Epithelial cell of prostate (primary cell): ENCODE measurements at places on chromosomes 16 and 17.
A peak's percentile ranks its signal among the peaks of the same experiment; 100 is the strongest.

DNA sequence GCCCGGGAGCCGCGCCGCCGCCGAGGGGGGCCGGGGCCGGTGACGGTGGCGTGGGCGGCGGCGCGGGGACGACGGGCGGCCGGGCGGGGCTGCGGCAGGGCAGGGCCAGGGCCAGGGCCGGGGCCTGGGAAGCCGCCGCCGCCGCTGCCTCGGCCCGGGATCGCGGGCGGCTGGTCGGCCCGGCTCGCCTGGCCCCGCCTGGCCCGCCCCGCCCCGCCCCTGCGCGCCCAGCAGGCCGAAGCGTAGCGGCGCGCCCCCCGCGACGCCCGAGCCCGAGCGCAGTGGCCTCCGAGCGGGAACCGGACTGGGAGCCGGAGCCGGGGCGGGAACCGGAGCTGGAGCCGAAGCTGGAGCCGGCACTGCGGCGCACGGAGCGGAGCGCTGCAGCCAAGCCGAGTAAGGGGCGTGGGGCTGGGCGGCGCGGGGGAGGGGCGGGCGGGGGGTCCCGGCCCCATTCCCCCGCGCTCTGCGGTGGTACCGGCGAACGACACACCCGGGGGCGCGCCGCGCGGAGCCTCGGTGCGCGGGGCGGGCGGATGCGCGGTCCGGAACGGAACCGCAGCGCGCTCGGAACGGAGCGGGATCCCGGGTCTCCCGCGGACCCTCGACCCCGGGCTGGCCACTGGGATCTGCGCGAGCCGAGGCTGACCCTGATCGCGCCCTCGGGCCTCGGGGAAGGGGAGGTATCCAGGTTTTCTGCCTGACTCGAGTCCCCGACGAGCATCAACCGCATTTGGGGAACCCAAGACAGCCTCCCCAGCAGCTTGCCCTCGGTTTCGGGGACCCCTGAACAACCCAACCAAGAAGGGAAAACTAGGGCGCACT lies at the start of gene BEAN1:
BEAN1 (plus strand) TSS at position 260 of the 825 bp plus-strand sequence. CDS start 10,382 bp downstream, outside the sequence.
- DNase-seq: no peak

- peak; percentile 49 for DNase-seq
Observed at GRCh38 chr17:8580952-8581658, 49.4 kb downstream of the MYH10 start.

DNA sequence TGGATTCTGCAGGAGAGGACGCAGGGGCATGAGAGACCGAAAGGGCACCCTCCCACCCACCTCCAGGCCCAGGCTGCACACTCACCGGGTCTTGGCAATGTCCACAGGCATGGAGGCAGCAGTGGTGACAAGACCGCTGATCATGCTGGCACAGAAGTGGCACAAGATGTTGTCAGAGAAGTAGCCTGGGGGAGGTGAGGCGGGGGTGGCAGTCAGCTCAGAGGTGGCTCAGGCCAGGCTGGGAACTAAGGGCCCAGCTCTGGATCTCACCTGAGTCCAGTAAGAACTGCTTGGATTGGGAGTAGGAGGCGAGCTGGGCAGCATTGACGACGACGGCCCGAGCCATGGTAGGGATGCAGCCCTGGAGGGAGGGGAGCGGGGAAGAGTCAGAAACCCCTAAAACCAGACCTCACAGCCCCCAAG lies 1.8 kb downstream of the SLC25A11 start:
- no peak for DNase-seq

DNA sequence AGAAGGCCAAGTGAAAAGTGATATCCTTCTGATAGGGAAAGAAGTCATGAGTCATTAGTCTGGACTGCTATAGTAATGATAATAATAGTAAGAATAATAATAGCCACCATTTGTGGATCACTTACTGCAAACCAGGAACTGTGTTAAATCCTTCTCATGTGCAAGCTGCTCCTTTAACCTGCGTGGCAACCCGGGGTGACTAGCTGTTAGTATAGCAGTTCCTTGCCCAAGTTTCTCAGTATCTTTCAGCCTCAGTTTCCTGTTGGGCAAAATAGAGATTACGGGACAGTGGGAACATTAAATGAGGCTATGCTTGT lies 129.5 kb downstream of the CDH13 start:
- DNase-seq: no peak

- no peak for DNase-seq
Observed at GRCh38 chr17:1197781-1198490, 18.2 kb upstream of the ABR start.

DNA sequence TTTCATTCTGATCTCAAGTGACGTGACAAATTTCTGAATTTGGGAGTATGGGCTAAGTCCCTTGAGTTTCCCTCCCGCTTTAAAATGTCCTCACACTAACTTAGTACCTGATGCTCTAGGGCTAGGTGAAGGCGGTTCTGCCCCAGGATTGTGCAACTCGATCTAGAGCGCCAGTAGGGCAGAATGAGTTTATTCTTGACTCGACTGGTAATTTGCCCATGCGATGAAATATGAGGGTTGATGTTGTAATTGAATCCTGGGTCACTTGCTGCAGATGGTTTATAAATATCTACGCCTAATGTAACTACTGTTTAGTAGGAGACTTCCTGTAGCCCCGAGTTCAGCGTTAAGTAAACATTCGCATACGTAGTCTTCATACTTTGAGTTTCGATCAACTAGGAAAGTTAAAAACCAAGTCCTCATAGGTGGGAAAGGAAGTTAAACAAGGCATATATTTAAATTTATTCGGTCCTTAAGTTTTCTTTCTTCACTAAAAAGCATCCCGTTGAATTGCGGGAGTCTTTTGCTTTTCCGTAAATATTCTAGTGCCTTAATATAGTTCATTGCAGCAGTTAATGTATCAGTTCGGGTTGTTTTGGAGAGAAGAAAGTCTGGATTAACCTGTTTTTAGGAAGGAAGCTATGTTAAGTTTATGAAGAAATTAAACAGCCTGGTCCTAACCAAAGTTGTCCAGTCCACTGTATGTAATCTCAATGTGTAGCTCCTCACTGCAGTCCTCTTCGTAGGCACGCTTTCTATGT lies 1.6 kb downstream of the CTCF start:
- DNase-seq: no peak

GRCh38 chr17:58829172-58829637 lies 73.6 kb downstream of the PPM1E start:
- DNase-seq: no peak

- DNase-seq: no peak
Observed at GRCh38 chr17:73285603-73285908, 23.9 kb upstream of the CPSF4L start.

GRCh38 chr17:77489239-77489892 lies 348.6 kb downstream of the SEC14L1 start:
- DNase-seq: no peak

- DNase-seq: no peak
Observed at GRCh38 chr17:55407641-55408566, 13.7 kb downstream of the MMD start.

DNA sequence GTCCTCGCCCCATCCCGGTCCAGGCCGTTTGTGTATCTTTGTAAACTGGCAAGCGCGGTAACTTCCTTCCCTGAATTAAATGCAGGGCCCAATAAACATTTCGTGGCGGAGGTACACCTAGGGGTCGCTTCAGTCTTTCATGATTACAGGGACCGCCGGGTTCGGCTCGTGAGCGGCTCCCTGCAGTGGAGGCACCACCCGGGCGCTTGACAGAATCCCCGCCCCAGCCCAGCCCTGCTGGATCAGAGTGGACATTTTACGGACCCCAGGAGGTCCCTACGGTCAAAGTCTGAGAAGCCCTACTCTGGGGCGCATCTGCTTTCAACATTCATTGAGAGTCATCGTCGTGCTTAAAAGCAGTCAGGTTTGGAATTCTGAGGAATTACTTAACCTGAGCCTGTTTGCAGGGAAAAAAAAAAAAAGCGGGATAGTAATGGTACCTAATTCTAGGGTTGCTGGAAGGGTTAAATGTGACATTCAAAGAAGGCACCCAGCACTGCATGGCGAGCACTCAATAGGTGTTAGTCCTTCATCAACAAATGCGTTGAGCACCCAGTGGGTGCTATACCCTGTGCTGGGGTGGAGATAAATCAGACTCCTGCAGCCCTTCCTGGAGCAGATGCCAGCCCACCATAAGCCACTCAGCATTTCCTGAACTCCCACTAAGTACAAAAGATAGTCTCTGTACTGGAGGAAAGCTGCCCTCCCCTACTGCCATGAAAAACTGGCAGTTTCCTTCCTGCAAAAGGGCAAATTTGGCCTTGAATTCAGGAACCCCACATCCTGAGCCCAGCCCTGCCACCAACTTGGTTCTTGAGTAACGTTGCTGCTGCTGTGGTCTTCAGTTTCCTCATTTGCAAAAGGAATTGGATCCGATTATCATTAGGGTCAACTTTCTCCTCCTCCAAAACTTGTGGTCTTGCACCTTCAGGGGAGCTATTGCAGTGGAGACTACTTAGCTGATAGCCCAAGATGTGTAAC lies 658 bp upstream of the DUSP3 start:
- DNase-seq: no peak

- DNase-seq: no peak
Observed at GRCh38 chr16:66952430-66953110, 8.5 kb upstream of the CES3 start.

- DNase-seq: no peak
Observed at GRCh38 chr17:57135789-57136291, 50.8 kb downstream of the AKAP1 start.

- no peak for DNase-seq
Observed at GRCh38 chr16:64356267-64356666, 765.6 kb downstream of the CDH11 start.

GRCh38 chr17:32625971-32626370 lies 139.2 kb downstream of the CDK5R1 start:
- no peak for DNase-seq

DNA sequence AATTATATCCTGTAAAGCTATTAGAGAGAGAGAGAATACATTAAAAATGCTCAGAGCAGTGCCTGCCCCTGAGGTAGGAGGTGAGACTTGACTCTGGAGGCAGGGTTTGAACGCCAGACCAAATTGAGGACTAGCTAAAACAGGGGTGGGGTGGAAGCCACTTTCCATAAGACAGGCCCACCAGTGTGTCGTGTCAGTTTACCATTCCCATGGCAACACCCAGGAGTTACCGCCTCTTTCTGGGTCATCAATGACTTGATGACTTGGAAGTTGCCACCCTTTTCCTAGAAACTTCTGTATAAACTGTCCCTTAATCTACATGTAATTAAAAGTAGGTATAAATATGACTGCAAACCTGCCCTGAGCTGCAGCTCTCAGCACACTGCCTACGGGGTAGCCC lies 32.0 kb upstream of the ABCC12 start:
- DNase-seq: no peak

DNA sequence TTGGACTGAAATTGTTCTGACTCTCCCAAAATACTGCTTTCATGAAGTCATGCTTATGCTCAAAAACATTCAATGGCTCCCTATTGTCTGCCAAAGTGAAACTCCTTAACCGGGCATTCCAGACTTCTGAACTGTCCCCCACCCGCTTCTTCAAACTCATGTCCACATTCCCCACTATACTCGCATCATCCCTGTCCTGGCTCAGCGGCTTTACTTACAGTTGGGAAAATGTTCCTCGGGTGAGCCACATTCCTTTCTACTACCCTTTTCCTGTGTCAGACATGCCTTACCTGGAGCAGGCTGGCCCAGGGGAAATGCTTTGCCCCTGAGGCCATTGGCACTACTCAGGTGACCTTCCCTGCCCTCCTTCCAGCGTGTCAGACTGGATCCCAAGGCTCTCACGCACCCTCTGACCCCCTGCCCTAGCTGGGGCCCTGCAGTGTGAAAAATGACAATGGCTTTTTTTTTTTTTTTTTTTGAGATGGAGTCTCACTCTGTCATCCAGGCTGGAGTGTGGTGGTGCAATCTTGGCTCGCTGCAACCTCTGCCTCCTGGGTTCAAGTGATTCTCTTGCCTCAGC lies 5.3 kb downstream of the CYGB start:
- DNase-seq: peak; percentile 50

DNA sequence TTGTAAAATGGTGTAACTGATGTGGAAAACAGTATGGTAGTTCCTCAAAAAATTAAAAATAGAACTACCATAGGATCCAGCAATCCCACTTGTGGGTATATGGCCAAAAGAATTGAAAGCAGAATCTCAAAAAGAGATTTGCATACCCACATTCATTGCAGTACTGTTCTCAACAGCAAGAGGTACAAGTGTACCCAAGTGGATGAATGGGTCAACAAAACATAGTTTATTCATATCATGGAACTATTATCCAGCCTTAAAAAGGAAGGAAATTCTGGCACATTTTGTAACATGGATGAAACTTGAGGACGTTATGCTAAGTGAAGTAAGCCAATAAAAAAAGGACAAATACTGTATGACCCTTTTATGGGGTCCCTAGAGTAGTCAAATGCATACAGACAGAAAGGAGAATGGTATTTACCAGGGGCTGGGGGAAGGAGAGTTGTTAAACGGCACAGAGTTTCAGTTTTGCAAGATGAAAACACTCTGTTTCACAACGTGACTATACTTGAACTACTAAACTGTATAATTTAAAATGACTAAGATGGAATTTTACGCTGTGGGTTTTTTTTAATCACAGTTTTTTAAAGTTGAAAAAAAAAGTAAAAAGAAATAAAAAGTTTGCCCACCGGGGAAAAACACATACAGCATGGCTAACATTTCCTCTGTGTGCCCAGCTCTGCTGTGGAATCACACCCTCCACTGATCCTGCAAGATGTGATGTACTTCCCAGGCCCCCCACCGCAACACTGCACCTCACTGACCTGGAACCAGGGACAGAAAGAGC lies 6.1 kb downstream of the TVP23A start:
- DNase-seq: no peak

DNA sequence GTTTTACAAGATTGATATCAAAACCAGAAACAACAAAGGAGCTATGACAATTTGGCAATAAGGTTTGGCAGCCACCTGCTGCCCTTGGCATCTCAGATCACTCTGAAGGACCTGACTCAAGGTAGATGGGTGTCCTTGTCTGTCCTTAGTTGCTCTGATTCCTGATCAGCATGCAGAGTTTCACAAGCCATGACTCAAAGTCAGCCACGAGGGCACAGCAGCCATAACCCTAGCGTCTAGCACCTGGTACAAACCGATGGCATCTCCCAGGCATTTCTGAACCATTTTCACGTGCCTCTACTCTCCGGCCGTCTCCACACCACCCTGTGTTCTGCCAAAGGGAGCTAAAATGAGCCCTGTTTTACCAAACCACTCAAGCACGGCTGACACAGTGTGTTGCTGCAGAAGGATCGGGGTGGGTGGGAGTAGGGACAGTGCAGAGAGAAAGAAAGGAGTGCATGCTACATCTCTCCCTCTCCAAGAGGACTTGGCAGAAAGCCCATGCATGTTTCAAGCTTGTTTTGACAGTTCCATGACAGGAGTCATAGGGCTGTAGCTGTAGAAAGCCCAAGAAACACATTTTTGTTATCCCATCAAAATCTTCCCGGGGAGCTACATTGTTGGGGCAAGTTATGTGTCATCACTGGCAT lies 297.3 kb downstream of the ABCC12 start:
- no peak for DNase-seq

GRCh38 chr17:13575922-13576419 lies 25.8 kb downstream of the HS3ST3A1 start:
- DNase-seq: no peak

- DNase-seq: no peak
Observed at GRCh38 chr17:38558728-38559050, 47.1 kb downstream of the SRCIN1 start.

GRCh38 chr17:79851461-79851817 lies 12.2 kb upstream of the CBX4 start:
- DNase-seq: peak; percentile 85

- DNase-seq: no peak
Observed at GRCh38 chr16:81831722-81832126, 52.6 kb downstream of the PLCG2 start.
